ENCODE measurements at places on chromosomes 4 and X.

- DNase-seq = peak; percentile 13
Observed at GRCh38 chr4:106809076-106809475, 227.0 kb downstream of the DKK2 start.

DNA sequence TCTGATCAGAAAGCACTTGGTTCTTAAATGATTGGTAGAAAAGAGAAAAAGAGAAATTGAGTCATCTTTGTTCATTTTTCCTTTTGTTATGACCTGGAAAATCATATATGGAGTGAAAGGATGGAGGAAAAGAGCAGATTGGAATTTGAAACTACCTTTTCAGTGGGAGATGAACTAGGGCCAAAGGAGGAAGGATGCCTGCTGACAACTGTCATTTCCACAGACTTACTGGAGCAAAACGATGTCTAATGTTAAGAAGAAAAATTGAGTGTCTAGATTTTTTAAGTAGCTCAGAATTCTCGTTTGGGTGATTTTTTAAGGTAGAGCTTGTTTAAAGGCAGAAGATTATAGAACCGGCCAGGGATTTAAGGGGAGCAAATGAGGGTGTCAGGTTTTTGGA is 144.6 kb upstream of the KCNIP4 start:
- DNase-seq = no peak

- no peak for DNase-seq
Observed at GRCh38 chr4:6044276-6044675, 26.0 kb upstream of the C4orf50 start.

DNA sequence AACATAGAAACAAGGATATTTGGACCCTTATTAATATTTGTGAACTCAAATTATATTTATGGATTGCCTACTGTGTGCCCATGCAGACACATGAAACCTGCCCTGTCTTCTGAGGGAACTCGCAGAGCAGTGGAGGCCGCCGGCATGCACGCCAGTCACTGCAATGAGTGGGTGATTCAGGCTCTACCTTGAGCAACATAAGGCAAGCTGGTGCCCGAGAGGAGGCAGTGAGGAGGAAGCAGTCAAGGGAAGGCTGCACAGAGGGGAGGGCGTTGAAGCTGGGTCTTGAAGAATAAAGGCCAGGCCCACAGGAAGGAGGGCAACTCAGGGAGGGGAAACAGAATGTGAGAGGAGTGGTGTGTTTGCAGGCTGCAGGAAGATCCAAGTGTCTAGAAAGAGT is 52.8 kb downstream of the PPEF2 start:
- DNase-seq = no peak

DNA sequence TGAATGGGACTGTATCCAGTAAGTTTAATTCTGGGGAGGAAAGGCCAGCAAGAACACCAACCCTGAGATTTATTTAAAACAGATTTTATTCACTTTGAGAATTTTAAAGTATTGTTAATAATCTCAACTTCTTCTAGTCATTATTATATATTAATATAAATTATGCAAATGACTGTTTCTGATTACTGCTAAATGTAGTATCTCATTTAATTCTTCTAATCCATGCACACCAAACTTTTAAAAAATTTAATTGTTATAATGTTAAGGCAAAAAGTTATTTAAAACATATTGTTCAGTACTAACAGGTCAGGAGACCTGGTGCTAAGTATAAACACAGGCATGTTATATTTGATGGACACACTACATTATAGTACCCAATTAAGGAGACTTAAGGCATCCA is 8.1 kb downstream of the RLIM start:
- DNase-seq = no peak

- DNase-seq = no peak
Observed at GRCh38 chr4:33543941-33544450, 2700.3 kb downstream of the ARAP2 start.

GRCh38 chrX:41935832-41936231 is 12.5 kb upstream of the CASK start:
- DNase-seq = no peak

GRCh38 chrX:31847773-31848172 is 775.9 kb upstream of the FTHL17 start:
- no peak for DNase-seq

DNA sequence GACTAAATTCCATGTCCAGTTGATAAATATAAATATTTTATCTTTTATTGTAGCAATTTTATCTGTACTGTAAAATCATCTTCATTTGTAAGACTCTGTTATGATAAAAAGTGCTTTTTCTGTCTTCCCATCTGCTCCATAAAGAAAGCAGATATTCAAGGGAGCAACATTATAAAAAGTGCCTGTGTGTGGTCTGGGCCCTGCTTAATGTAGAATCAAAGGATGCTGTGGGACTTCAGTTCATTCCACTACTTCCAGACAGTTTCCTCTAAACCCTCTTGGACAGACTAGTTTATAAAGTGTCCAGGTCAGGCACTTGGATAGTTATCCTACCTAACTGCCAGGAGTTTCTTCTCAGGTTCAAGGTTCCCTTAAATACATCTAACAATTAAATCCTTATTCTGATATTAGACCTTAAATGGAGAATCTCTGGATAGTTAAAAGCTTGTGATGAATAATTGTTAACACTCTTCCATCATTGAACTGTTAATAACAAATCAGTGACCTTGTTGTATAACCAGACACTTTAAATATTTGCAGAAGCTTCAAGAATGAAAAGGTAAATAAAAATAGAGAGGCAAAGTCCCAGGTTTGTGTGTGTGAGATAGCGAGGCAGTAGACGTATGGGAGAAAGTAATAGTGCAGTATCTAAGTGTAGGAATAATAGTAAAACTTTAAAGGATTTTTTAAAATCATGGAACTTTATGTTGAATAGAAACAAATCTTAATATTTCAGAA is 237.5 kb upstream of the CTSO start:
- no peak for DNase-seq

GRCh38 chrX:118349188-118349587 is 3.3 kb downstream of the WDR44 start:
- no peak for DNase-seq

DNA sequence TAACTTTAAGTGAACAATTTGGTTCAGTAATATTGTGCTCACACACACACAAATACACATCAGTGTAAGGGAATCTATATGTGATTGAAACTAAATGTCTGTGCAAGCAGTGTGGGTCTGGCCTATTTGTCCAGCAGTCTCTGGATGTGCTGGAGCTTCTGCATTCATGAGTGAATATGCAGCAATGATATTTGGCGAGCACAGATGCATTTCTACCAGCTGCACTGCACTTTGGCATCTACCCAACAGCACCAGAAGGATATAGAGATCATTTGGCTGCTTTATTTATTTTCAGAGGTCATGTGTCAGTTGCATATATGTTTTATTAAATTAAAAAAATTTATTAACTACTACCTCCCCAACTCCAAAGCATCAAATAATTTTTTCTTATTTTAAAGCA is 613.4 kb upstream of the NR3C2 start:
- no peak for DNase-seq

Measured in amniotic stem cell (primary cell).